ENCODE measurements at places on chromosomes 12 and 14.

DNA sequence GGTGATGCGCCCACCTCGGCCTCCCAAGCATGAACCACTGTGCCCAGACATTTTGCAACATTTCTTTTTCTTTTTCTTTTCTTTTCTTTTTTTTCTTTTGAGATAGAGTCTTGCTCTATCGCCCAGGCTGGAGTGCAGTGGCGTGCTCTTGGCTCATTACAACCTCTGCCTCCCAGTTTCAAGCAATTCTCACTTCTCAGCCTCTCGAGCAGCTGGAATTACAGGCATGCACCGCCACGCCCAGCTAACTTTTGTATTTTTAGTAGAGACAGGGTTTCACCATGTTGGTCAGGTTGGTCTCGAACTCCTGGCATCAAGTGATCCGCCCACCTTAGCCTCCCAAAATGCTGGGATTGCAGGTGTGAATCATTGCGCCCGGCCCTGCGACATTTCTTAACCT, 7.6 kb upstream of the CDC42BPB start:
- no peak for DNase-seq

- DNase-seq: no peak
Measured at GRCh38 chr12:80321653-80322052, 122.4 kb upstream of the PTPRQ start.

GRCh38 chr12:10025236-10025635, 5.2 kb upstream of the CLEC9A start:
- no peak for DNase-seq

GRCh38 chr14:61003571-61003970, 22.5 kb downstream of the SLC38A6 start:
- DNase-seq: no peak

GRCh38 chr12:111138016-111138415, 217.6 kb upstream of the MYL2 start:
- DNase-seq: no peak

DNA sequence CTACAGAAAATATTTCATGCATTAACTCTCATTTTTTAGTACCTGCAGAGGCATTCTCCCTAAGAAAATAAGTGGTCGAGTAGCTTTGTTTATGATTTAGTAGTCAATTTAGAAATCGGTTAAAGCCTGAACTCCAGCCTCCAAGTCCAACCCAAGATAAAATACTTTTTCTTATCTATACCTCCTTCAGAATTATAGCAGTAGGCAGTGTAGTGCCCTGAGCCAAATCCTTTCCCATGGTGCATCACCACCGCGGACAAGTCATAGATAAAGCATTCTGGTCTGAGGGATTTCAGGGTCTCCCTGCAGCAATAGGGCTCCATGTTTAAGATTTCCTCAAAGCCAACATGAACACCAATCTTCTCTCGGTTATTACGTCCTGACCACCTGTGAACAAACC, 30.5 kb downstream of the USP44 start:
- no peak for DNase-seq

- no peak for DNase-seq
Measured at GRCh38 chr12:480831-481816, 21.4 kb downstream of the B4GALNT3 start.

GRCh38 chr12:69204191-69204590, 35.2 kb upstream of the CPSF6 start:
- no peak for DNase-seq

DNA sequence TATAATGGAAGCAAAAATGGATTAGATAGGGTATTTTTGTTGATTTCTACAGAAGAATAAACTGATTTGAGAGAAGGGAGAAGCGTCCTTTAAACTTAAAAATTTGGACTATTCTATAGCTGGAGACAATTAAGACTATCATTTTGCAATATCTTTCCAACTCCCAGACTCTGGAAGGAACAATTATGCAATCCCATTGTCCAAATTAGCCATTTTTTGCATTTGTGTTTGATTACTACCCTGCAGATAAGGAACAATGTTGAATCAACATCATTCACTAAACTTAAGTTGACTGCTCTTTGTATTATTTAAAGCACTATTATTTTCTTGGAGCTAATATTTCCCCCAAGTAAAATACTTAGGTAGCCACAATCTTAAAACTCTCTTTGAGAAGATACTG, 34.8 kb upstream of the SELPLG start:
- DNase-seq: no peak

- DNase-seq: no peak
Measured at GRCh38 chr12:107864235-107864634, 89.7 kb downstream of the ASCL4 start.

DNA sequence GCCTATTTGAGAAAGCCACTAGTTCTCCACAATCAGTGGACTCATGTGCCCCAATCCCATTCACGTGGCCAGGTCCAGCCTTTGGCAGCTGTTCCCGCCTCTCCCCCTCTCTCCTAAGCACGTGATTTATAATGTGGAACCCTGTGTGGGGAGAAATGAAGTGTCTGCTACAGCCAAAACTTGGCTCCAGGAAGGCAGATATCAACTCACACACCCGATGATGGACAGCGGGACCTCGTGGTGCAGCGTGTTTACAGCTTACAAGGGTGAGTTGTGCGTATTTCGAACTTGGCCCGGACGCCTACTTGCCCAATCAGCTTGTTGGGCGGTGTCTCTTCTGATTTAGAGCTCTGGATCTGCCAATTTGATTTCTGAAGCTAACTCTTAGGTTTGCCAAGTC, 38.1 kb upstream of the FAM181A start:
- no peak for DNase-seq

DNA sequence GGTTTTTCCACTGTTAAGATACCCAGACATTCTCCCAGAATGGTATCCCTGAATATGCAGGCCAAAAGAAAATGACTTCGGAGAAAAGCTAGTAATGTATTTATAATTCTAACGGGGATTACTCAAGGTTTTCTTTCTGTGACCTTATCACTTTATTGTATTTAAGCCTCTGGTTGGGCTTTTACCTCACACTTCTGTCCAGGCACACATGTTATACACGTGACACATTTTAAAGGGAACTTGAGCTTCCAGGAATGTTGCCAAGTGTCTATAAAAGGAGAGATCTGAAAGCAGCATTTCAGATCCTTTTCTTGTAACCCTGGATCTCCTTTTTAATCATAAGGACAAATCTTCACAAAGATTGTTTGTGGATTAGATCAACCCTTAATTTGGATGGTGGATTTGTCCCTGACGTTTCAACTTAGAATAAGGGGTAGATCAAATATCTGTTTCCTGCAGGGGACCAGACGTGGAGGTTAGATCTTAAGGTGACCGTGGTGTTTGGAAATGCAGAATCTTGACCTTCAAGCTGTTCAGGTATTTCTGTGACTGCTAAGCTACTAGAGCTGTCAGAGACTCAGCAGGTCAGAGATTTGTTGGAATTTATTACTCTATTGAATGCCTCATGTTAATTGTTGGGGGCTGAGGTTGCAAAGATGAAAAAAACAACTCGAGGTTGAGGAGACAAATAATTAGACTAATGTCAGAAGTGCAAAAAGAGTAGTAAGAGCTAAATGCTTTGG, 1.5 kb downstream of the CIPC start:
- DNase-seq: peak; percentile 34

DNA sequence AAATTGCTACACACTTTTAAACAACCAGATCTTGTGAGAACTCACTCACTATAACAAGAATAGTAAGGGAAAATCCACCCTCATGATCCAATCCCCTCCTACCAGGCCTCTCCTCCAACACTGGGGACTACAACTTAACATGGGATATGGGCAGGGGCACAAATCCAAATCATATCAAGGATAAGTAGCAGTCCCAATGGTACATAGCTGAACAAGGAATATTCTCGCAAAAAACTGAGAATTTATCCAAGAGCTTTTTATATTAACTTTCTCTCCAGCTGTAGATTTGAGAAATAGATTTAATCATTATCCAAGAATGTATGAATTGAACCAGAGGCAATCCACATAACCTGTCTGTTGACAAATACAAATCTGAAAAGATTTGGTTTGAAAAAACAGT, 185.2 kb downstream of the TMTC3 start:
- DNase-seq: no peak

GRCh38 chr14:54627540-54628363, 60.8 kb downstream of the SAMD4A start:
- DNase-seq: no peak

DNA sequence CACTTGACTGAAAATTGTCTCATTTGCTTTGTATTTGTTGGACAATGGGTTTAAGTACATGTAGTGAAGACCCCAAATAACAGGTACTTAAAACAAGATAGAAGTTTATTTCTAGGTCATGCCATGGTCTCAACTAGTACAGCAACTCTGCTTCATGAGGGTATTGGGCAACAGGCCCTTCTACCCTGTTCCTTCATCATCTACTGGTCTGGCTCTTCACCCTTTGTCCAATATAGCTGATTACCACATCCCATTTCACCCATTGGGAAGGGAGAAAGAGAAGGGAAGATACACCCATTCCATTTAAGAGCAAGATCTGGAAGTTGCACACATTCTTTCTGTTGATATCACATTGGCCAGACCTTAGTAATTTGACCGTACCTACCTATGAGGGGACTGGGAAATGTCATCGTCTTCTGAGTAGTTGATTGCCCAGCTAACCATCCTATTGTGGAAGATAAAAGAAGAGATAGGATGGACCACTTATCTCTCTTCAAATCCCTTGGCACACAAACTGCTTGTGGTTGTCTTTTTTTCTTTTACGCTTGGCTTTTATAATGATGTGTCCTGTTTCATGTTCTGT, 104.6 kb downstream of the DIP2B start:
- DNase-seq: no peak

DNA sequence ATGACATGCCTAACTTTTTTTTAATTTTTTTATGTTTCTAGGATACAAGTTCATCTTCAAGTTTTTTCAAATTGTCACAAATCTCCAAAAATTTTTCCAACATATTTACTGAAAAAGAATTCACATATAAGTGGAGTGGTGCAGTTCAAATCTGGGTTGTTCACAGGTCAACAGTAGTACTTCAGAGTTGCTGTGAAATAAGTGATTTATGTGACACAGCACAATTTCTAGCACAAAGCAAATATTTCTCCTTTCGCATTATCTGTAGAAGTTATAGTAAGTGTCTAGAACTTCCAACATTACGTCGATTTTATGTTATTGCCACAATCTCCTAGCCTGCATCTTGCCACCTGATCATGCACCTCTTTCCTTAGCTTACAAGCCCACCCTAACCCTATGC, 9.7 kb upstream of the KRT2 start:
- DNase-seq: no peak

DNA sequence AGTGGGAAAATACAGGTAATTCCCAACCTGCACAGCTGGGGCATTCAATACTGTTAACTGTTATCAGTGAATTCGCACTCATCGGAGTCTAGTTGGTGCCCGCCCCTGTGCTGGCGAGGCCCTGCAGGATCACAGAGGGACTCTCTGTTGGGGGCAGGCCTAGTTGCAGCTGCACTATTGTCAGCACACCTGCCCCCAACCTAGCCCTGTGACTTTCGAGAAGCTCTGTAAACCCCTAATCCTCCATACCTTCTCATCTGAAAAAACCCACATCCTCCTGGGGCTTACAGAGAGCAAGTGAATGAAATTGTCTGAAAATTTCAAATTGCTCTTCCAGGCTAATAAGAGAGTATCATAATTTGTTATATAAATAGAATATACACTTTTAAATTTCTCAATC, 132.2 kb upstream of the NUDT4 start:
- DNase-seq: no peak

DNA sequence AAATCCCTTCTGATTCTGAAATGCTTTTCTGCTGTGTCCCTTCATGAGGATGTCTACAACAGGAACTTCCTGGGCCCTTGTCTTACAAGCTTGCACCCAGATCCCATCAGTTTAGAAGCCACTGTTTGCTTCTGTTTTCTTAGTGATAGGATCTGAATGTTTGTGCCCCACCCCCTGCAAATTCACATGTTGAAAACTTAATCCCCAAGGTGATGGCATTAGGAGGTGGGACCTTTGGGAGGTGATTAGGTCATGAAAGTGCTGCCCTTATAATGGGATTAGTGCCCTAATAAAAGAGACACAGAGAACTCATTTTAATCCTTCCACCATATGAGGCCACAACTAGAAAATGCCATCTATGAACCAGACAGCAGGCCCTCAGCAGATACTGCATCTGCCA, 36.0 kb upstream of the GNPNAT1 start:
- no peak for DNase-seq

DNA sequence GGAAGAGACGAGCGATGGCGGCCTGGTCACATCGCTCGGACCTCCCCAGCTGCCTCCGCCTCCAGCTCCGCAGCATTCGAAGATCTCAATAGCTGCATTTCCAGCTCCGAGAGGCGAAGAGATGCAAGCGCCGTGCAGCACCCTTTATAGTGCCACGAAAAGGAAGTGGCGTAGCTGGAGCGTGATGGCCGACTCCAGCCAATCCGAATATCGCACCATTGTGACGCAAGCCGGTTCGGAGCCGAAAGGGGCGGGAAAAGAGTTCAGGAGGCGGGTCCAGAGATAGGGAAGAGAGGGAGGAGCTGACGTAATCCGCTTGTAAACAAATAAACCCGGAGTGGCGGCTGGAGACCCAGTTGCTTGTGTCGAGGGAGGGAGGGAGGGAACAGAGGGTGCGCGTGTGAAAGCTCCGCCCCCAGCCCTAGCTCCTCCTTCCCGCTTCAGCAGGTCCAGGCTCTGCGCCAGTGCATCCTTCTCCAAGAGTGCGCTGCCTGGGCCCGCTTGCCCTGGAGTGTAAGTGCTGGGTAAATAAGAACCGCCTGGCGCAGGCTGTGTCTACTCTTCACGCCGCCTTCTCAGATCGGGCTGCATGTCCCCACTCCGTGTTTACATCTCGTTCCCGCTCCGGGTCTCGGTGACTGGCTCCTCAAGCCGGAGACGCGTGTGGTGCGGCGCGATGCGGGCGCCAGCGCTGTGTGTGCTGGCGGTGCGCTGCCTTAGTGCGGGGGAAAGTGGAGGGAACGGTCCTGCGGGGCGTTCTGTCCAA, at the start of gene BTG1:
Gene BTG1 (minus strand): TSS at position 116 of the 766 bp plus-strand sequence. CDS start 311 bp downstream, outside the sequence.
- DNase-seq: peak; percentile 100

GRCh38 chr12:122227341-122227740, 1.5 kb upstream of the DIABLO start:
- no peak for DNase-seq

All from AG09319 (cell line).